ENCODE measurements at places on chromosomes 2 and 18.

DNA sequence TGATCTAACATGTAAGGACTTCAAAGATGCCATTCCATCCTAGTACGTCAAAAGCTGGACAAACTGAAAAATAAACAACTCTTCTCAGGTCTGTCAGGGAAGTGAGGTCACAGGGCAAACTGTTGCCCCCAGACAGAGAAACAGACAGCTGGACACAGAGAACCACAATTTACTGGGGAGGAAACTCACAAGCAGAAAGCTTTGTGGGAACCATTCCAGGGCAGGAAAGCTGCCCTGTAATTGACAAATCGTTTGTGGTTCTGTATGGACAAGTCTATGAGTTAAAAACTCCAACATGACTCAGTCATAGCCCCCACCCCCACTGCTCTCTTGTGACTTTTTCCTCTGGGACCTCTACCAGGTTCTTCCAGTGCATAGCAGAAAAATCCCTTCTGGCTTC lies 28.4 kb downstream of the MCEE start:
- no peak for DNase-seq

GRCh38 chr2:233081731-233082221 lies 21.6 kb downstream of the INPP5D start:
- no peak for DNase-seq

GRCh38 chr2:216497382-216498069 lies 1.1 kb upstream of the RPL37A start:
- DNase-seq: no peak

- no peak for DNase-seq
Measured at GRCh38 chr2:218397820-218398436, 1.7 kb upstream of the CTDSP1 start.

GRCh38 chr18:76490670-76491472 lies 4.2 kb downstream of the ZNF516 start:
- no peak for DNase-seq

DNA sequence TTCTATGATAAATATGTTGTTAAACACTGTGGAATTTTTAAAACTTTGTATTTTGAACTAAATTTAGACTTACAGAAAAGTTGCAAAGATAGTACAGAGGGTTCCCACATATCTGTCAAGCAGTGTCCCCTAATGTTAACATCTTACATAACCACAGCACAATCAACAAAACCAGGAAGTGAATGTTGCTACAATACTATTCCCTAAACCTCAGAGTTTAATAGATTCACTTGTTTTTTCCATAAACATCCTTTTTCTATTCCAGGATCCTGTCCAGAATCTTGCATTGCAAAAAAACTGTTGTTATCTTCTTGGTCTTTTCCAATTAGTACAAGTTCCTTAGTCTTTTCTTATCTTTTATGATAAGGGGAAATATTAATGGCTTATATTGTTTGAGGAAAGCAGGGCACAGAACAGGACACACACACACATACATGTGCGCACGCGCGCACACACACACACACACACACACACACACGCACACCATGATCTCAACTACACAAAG lies 251.1 kb upstream of the TRIB2 start:
- DNase-seq: no peak

- DNase-seq: no peak
Measured at GRCh38 chr2:95268211-95269035, 5.8 kb upstream of the PROM2 start.

- no peak for DNase-seq
Measured at GRCh38 chr2:32697156-32697555, 69.3 kb downstream of the TTC27 start.

DNA sequence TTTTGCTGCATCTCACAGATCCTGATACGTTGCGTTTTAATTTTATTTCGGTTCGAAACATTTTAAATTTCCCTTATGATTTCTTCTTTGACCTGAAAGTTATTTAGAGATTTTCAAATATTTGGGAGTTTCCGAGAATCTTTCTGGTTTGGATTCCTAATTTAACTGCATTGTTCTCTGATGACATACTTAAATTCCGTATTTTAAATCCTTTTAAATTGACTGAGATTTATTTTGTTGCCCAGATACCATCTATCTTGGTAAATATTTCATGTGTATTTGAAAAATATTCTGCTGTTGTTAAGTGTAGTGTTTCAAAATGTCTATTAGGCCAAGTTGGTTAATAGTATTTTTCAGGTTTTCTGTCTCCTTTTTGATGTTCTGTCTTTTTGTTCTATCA lies 37.7 kb downstream of the MROH2A start:
- no peak for DNase-seq

- no peak for DNase-seq
Measured at GRCh38 chr2:16494836-16495508, 170.7 kb downstream of the CYRIA start.

- no peak for DNase-seq
Measured at GRCh38 chr2:117936871-117937428, 76.9 kb downstream of the CCDC93 start.

DNA sequence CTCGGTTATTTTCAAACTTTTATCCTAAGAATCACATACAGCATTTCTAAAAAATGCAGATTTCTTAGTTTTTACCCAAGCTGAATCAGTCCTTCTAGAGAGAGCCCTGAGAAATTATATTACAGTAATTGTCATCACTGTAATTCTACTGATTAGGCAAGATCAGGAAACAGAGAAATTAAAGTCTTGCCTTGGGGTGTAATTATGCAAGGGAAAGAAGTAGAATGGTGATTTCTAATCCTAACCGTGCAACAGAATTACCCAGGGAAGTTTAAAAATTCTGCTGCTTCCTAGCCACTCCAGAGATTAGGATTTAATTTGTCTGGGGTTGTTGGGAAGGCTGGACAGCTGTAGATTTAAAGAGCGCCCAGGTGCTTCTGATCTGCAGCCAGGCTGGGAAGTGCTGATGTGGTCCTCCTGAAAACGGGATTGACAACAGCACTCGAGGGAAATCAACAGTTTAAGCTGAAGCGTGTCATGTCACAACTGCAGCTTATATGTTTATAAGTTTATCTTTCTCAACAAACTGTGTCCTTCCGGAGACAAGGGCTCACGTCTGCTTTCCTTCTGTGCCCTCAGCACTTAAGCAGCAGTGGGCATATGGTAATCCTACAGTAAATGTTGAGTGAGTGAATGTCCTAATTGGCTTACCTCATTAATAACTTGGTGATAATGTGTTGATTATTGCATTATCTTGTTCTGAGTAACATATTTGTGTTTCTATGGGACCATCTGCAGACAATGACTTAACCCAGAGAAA lies 671.9 kb upstream of the SOX11 start:
- no peak for DNase-seq

DNA sequence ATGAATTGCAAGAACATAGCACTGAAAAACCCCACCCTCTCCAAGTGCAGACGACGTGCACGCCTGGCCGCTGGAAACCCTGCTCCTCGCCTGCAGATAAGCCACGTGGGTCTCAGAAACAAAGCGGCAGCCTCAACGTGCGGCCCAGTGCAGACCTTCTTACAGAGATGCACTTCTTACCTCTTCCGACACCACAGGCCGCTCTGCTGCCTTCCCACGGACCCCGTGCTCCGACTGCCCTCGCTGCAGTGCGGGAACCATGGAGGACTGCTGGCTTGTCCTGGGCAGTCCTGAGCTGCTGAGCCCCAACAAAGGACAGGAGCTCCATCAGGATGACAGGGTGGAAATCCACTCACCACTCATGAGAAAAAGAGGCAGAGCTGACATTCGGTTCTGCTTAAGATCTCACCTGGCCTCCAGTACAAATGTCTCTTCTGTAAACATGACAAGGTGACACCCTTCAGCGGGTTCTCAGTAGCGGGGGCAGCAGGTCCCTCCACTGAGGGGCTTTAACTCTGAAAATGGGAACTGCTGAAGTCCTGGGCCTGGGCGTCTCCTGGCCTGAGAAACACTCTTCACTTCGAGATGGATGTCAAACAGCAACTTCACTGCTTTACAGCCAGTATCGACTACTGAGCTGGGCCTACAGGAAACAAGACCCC lies 6.2 kb downstream of the COPS9 start:
- DNase-seq: no peak

DNA sequence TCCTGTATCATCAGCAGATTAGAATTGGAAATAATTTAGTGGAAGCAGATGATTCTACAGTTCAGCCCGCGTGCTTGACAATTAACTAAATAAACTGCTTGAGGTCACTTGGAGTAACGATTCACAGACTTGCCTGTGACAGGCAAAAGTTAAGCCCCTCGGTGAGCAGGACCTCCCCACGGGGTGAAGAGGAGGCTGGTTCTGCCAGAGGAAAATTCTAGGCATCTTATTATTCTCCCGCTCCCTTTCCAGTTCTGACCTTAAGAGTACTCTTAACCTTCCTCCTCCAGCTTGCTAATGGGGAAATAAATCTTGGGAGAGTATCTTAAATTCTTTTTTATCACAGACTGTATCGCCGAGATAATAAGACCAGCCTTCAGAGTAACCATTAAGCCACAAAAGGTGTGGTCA lies 169.7 kb upstream of the SMAD2 start:
- no peak for DNase-seq

GRCh38 chr2:200330351-200331060 lies 24.0 kb downstream of the SPATS2L start:
- no peak for DNase-seq

GRCh38 chr2:43540021-43540779 lies 55.6 kb downstream of the THADA start:
- DNase-seq: no peak

DNA sequence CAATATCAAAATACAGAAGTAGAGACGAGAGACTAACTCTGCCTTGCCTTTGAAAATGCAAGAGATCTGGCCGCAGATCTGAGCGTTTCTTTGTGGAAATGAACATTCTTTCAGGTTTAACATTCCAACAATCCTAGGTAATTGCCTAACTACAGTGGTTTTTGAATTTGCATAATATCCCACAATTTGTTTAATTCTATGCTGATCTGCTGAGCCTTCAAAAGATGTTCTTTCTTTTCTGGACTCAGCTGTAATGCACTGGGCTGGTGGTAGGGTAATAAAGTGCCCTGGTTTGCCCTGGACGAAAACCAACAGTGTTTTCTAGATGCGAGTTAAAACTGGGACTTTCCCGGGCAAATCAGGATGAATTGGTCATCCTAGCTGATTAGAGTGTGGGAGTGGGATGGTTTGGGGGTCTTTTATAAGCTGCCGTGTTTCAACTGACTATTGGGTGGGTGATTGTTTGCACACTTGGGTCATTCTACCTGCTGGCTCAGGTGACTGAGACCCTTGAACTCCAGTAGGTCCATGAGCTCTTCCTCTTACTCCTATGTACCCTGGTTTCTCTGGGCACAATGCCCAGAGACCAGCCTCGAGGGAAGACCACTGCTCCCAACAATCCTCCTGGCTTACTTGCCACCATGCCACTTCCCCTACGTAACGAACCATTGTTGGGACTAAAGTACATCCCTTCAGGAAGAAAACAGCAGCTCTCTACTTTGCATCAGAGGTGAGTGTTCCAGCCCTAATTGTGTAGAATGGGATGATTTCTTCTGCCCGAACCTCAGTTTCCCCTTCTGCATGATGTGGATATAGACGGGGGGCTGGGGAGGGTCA lies 3.4 kb upstream of the PAX8 start:
- DNase-seq: no peak

GRCh38 chr2:22902662-22903165 lies 482.3 kb upstream of the KLHL29 start:
- no peak for DNase-seq

DNA sequence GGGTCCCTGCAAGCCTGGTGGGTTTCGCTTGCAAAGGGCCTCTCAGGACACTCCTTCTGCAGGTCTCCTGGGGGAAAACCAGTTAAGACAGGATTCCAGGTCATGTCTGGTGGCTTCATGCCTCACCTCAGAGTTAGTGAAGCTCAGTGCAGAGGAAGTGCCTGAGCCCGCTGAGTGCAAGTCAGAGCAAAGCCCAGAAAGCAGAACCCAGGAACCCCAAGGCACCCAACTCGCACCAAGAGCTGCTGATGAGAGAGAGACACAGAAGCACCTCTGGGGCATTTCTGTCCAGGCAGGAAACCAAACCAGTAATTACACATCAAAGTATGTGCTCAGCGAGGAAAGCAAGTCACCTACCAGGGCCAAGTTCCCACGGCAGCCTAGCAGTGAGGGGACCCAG lies 78.4 kb downstream of the ARHGEF4 start:
- no peak for DNase-seq

Data from cortex of kidney (tissue), 1 donor.